ENCODE measurements at places on chromosomes 4 and X.
A peak's percentile ranks its signal among the peaks of the same experiment; 100 is the strongest.

- DNase-seq, result no peak
Measured at GRCh38 chr4:6180841-6181631, 19.3 kb downstream of the JAKMIP1 start.

- DNase-seq, result peak; percentile 84
Measured at GRCh38 chrX:48521353-48522243, at the start of gene EBP. TSS of gene EBP (plus strand) at chrX:48521808. CDS start at chrX:48523772, 1,964 bp downstream.

GRCh38 chr4:86099348-86099747 is 260.5 kb downstream of the MAPK10 start:
- DNase-seq, result no peak

DNA sequence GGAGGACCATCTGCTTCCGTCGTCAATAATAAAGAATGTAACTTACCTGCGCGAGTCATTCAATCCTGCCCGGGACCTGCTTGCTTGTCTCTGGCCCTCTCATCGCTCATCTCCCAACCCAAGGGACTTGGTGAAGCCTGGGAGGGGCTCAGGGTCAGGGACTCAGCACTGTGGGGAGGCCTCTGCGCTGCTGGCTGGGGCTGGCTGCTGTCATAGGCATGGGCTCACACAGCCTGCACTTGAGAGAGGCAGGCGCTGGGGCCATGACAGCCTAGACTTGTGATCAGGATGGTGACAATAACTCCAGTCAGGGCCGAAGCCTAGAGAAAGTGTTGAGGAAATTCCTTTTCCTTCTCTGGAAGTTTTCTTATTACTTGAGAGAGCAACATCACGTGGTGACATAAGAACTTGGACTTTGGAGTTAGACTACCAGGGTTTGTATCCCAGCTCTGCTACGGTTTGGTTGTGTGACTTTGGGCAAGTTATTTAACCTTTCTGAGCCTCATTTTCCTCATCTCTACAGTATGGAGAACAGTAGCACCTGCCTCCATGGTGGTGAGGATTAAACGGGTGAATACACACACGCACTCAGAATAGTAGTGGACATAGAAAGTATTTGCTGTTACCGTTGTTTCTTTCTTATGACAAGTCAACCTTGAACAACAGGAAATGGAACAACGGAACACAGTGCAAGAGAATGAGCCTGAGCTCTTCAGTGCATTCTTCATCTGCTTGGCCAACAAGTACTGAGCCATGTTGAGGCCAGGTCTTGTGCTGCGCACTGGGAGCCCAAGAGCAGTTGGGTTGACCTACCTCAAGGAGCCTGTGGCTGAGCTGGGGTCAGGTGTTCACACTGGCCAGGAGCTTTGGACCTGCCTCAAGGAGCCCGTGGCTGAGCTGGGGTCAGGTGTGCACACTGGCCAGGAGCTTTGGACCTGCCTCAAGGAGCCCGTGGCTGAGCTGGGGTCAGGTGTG is 60.5 kb downstream of the TBC1D14 start:
- no peak for DNase-seq

GRCh38 chr4:70927502-70928137 is 25.5 kb downstream of the MOB1B start:
- no peak for DNase-seq

DNA sequence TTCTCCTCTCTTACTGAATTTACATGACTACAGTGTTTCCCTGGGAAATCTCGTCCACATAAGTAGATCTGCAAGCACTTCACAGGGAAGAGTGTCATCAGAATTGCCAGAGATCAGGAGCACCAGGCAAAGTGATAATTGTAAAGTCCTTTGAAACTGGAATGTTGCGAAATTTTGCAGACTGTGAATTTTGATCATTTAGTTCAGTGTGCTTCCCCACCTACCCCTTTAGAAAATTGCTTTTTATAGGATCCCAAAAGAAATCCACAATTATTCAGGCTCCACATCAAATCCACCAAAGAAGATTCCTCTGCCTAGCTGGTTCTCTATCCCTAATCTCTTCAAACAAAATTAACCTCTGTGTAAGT is 10.2 kb downstream of the PTCHD1 start:
- no peak for DNase-seq

- no peak for DNase-seq
Measured at GRCh38 chrX:110132450-110133114, 129.7 kb downstream of the TMEM164 start.

DNA sequence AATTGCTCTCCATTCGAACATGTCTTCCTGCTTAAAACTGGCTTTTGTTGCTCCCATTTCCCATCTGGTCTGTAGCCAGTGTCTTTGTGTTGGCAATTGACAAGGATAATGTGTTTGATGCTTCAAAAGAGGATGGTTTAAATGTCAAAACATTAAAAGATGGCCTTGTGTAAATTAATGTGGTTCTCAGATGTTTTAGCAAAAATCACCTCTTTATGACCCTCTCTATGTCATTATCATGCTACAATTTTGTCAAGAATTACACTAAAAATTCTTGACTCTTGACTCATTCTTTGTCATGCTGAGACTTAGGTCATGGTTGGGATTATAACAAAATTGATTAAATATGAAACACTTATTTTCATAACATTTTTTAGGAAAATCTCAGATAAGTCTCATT is 47.4 kb downstream of the TMEM131L start:
- peak; percentile 91 for DNase-seq

GRCh38 chr4:145619639-145619996 is 433 bp downstream of the MMAA start:
- DNase-seq, result peak; percentile 48

DNA sequence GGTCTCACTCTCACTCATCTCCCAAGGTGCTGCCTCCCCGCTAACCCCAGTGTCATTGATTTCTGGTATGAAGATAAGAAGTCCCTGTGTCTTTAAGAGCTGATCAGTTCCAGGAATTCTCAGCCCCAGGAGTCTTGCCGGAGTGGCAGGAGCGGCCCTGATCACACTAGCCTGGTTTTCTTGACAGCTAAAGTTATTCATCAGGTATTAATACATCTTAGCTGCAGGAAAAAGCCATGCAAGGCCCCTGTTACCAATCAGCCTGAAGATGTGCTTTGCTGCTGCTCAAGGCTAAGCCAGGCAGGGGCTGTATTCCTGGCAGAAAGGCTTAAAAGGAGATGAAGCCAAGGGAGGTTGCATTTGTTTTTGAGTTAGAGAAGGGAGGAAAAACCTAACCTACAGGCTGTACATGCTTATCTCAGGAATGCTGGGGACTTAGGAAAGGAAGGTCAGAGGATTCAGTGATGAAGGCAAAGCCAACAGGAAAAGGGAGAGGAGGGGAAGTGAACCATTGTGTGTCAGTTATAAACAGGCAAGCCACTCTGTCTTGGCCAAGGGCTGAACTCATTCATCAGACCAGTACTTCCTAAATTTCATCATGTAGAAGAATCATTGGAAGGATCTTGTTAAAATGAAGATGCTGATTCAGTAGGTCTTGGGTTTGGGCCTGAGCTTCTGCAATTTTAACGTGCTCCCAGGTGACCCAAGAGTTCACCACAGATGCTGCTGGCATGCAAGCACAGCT is 8.6 kb downstream of the SRPX start:
- DNase-seq, result no peak

DNA sequence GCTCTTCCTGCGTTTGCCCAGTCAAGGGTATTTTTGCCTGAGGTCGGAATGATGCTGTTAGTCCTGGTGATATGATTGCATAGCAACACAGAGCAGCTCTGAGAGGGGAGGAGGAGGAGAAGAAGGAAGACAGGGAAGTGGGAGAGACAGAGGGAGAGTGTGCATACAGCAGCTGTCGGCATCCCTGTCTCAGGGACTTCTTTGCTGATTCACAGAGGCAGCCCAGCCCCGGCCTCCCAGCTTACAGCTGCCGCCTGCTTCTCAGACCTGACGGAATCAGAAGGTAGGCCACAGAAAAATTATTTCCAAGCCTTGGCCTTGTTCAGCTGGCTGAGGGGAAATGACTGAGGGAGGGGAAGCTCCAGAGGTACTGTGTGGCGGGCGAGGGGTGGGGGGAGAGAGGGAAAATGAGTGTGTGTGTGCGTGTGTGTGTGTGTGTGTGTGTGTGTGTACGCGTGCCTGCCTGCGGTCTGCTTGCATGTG is 319 bp downstream of the DRP2 start:
- peak; percentile 65 for DNase-seq

DNA sequence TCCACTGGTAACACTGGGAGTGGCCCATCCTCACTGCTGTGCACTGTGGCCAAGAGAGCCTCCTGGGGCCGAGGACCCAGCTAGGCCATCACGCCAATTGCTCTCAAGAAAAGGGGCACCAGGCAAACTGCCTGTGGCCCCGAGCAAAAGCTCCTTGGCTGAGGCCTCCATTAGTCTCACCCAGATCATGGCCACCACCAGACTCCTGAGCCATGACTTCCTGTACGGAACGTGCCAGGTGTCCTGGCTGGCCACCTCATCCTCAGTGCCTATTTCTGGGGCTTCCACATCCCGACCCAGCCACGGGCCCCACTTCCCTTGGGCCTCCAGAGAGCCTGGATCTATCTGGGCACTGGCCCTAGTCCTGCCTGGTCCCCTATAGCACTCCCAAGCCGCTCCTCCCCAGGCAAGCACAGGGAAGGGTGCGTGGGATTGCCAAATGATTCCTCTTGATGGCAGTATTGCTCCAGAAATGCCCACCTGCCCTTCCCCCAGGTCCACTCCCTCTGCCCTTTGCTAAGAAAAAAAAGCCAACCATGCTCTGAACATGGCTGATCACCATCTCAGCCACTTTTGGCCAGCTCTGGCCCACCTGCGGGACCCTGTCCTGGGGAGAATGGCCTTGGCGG is 212.6 kb upstream of the AGTR2 start:
- no peak for DNase-seq

GRCh38 chr4:85127653-85128052 is 161.2 kb upstream of the WDFY3 start:
- DNase-seq, result peak; percentile 8

DNA sequence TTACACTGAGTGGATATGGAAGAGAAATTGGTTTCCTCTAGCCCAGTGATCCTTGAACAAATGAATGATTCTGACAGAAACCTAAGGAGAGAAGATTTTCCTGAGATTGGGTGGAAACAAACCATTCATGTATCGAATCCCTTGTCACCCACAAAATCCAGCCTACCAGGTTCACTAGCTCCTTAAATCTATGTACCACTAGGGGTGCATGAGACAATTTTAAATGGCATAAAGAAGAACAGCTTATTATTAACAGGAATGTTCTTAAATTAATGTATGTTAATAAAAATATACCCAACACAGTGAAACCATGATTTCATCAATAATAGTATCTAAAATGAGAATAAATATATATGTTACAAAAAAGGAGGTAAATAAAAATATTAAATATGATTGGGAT is 118.4 kb upstream of the LNX1 start:
- DNase-seq, result no peak

GRCh38 chrX:131359611-131360010 is 70.5 kb upstream of the IGSF1 start:
- DNase-seq, result no peak

DNA sequence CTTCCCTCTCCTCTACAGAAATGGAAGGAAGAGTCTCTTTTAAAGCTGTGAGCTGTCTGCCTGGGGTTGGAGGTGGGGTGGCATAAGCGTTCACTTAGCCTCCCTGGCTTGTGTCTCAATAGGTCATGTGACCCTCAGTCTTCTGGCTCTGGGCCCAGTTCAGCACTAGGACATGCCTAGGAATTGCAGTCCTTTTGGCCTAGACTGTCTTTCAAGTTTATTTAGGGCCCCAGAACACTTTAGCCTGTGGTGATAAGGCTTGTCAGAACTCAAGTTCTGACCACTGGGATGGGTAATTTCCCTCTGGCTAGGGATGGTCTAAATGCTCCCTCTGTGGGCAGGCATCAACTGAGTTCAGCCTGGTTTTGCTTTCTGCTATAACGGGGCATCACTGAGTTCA is 34.3 kb upstream of the ARMCX4 start:
- DNase-seq, result no peak

DNA sequence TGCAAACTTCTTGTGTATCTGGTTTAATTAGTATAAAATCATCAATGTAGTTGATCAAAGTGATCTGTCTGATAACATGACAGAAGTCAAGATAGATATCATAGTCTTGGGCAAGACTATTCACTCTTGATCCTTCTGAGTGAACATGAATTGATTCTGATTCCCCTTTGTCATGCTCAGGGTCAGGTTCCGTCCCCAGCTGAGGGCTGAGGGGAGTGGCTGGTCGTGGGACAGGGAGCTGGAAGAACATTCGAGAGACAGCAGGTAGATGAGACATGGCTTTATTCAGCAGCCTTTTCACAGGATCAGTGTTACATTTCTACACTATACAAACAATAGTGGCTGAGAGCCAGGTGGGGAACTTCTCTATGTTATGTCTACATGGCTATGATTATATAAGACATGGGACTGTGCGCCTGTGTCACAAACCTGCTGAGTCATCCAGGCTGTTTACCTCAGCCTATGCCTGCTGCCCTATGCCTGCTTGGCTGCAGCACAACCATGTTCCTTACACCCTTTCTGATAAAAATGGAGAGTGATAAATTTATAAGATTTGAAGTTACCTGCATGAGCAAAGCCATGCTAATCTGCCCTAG is 586.9 kb upstream of the NR3C2 start:
- DNase-seq, result no peak

DNA sequence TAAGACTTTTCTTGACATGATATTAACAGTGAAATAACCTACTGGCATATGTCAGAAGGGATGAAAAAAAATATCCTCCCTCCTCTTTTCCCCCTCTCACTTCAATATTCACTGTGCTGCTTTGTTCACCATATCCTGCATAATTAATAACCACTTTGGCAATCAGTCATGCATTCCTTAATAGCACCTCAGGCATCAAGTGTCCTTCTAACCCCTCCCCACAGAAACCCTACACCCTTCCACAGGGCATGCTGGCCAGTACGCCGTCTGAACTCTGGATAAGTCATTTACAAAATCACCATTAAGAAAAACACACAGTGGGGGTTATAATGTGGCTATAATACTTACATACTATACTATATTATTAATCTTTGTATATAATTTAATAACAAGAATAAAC is 165.9 kb downstream of the PDGFC start:
- DNase-seq, result no peak

DNA sequence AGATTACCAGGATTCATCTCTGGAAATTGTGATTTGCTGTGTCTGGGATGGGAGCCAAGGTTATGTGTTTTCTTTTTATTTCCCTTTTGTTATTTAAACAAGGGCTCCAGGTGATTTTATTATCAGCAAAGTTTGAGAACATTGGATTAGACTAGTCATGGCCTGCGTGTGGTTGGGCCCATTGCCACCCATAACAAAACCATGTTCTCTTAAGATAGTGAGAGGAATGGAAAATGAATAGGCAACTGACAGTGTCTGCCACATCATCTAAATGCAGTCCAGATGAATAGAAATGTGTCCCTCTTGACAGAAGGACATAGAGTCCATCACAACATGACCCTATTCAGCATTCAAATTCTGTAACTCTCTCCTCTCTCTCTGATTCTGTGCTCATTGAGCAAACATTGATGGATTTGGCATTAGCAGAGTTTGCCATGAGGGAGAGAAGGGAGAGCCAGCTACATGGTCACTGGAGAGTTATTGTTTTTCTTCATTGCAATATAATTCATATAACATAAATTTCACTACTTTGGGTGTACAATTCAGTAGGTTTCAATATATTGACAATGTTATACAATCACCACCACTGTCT is 11.7 kb downstream of the XK start:
- no peak for DNase-seq

- no peak for DNase-seq
Measured at GRCh38 chr4:4321951-4322688, 32.1 kb downstream of the ZBTB49 start.

- peak; percentile 43 for DNase-seq
Measured at GRCh38 chrX:70354716-70355115, 64.8 kb downstream of the KIF4A start.

GRCh38 chr4:25811374-25811690 is 51.5 kb downstream of the SEL1L3 start:
- DNase-seq, result peak; percentile 31
